ENCODE measurements at places on chromosomes 7 and 10.

GRCh38 chr10:76085817-76086167, 654.4 kb downstream of the LRMDA start:
- no peak for DNase-seq

DNA sequence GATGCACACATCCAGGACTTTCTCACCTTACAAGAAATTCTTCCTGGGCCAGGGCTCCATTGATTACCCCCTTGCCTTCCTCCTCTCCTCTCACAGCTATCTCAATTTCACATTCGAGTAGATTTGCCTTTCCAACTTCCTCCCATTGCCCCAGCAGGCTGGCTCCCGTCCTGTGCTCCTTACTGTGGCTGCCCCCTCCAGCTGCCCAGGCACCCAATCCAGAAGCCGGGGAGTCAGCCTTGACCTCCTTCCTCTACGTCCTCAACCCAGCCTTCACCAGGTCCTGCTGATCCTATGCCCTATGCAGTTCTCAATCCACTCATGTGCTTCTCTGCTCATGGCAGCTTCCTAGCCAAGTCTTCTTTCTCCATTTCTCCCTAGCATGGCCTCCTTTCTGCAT, 85.7 kb upstream of the GPR26 start:
- no peak for DNase-seq

DNA sequence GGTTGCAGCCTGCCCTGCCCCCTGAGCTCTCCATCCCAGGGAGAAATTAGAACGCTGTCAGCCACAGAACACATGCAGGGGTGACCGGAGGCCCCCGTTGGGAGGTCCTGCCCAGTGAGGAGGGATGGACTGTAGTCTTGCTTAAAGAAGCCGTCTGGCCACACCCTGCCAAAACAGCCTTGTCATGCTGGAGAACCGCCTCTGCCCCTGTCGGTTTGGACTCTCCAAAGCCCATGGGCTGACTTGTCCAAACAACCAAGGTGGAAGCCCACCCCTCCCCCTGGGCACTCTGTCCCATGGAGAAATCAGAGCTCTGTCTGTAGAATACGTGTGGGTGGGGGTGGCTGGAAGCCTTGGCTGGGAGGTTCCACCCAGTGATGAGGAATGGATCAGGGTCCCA, 12.7 kb upstream of the TBATA start:
- DNase-seq = no peak

DNA sequence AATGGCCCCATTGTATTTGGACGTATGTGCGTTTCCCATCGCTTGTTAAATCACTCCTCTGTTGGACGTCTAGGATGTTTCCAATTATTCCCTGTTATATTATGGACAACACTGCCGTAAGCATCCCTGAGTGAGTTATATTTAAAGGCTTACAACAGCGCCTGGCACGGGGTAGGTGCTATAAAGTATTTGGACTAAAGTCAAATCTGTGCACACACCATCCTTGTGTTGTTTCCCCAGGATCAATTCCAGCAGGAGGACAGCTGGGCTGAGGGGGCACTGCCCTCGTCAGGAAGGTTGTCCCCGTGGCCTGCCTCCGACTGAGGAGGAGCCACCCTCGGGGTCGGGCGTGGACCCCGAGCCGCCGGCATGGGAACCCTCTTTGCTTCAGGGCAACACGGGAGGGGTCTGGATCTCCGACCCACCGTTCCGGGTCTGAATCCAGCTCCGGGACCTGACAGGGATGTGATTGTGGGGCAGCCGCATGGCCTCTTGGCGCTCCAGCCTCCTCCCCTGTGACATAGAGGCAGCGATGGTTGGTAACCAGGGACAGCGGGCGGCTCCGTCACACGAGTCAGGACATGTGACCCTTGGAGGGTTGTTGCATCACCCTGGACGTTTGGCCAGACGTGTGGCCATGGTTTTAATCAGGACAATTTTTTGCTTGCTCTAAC, 1.5 kb upstream of the JAKMIP3 start:
- no peak for DNase-seq

GRCh38 chr10:68133523-68133922, 24.2 kb downstream of the MYPN start:
- no peak for DNase-seq
